ENCODE measurements at places on chromosomes 5 and 9.

GRCh38 chr5:127056896-127057295 lies 16.4 kb downstream of the C5orf63 start:
- no peak for DNase-seq

DNA sequence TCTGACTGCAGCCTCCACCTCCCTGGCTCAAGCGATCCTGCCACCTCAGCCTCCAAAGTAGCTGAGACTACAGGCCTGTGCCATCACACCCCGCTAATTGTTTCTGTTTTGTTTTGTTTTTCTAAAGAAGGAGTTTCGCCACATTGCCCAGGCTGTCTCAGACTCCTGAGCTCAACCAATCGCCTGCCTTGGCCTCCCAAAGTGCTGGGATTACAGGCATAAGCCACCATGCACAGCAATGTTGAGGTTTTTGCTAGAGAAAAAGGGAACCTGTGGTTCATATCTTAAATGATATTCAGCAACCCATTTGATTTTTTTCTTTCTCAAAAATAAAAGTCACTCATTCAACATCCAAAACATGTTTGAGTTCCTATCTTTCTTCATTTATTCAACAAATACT lies 20.4 kb upstream of the DELE1 start:
- DNase-seq: no peak

GRCh38 chr5:82417776-82418607 lies 139.8 kb upstream of the RPS23 start:
- no peak for DNase-seq

- DNase-seq: no peak
Observed at GRCh38 chr5:153624451-153624765, 133.9 kb downstream of the GRIA1 start.

DNA sequence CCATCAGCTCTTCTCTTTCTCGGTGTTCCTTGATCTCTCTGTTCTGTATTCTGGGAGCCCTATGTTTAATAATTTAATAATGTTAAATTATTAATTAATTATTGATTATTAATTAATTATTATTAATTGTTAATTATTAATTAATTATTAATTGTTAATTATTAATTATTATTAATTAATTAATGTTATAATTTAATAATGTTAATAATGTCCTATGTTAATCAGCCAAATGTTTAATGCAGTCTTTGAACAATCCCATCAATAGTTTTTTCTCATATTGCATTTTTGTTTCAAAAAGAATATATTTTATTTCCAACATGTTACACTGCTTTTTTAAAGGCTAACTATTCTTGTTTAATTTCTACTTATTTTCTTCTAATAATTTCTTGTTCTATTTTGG lies 26.2 kb downstream of the MGAT1 start:
- no peak for DNase-seq

- no peak for DNase-seq
Observed at GRCh38 chr5:136810261-136810801, 445.0 kb upstream of the TRPC7 start.

DNA sequence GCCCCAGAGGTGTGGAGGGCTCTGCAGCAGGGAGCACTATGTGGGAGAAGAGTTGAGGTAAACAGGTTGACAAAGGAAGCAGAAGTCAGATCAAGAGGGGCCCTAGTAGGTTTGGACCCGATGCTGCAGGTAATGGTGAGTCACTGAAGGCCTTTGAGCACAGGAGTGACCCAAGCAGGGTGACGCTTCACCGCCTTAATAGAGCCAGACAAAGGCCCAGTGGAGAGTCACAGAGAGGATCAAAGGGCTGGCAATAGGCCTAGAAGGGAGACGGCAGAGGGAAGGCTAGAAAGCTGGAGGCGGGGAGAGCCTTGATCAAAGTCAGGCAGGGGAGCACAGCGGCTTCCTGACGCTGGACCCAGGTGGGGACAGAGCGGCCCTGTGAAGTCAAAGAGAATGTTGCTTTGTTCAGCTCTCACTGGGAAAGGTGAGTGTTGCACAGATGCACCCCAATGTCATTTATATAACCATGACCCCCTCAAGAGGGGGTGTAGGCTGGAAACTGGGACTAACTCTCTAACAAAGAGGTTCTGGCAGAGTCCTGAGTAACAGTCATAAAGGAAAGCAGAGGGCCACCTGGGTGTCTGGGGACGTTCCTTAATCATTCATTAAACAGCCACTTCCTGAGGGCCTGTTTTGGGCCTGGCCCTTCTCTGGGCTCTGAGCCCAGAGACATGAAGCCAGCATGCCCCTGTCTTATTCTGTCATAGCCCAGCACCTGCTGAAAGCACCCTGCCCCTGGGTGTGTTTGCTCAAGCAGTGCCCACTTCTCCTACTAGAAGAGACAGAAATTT lies 9.8 kb upstream of the CPLX2 start:
- DNase-seq: no peak

DNA sequence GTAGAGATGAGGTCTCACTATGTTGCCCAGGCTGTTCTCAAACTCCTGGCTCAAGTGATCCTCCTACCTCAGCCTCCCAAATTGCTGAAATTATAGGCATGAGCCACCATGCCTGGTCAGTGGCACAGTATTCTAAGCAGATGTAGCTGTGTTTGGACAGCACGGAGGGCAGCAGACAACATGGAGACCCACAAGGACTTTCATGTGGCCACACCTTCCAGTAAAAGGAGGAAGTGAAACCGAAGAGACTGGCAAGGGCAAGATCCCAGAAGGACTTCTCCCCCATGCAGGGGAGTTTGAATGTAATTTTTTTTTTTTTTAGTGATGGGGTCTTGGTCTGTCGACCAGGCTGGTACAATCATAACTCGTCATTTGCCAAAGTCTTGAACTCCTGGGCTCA lies 172.2 kb downstream of the TRPM3 start:
- DNase-seq: no peak
